ENCODE measurements at places on chromosomes 12 and 14. TPM values are rescaled to one million over a fixed set of nuclear protein-coding genes. Genes with fewer than 3 reads are reported as not detected.

GRCh38 chr12:128820723-128821432 lies 2.9 kb downstream of the SLC15A4 start:
- H3K36me3 ChIP-seq: no peaks in the 10 kb centered on the region
- no peak for DNase-seq
- no peaks in the 10 kb centered on the region for H3K4me1 ChIP-seq

DNA sequence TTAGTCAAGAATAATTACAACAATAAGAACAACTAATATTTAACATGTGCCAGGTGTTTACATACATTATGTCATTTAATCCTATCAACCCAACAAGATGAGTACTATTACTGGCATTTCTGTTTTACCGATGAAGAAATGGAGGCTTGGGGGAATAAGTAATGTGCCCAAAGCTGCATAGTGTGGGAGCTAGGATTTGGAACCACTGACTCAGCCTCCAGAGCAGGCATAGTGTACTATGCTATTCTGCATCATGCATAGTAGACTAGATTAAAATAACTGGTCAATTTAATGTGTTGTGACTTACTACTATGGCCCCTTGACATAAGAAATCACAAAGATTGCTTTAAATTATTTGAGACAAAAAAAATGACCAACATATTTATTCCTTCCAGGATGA lies 9.5 kb downstream of the GPR19 start:
- DNase-seq: no peak
- no peaks in the 10 kb centered on the region for H3K27me3 ChIP-seq

DNA sequence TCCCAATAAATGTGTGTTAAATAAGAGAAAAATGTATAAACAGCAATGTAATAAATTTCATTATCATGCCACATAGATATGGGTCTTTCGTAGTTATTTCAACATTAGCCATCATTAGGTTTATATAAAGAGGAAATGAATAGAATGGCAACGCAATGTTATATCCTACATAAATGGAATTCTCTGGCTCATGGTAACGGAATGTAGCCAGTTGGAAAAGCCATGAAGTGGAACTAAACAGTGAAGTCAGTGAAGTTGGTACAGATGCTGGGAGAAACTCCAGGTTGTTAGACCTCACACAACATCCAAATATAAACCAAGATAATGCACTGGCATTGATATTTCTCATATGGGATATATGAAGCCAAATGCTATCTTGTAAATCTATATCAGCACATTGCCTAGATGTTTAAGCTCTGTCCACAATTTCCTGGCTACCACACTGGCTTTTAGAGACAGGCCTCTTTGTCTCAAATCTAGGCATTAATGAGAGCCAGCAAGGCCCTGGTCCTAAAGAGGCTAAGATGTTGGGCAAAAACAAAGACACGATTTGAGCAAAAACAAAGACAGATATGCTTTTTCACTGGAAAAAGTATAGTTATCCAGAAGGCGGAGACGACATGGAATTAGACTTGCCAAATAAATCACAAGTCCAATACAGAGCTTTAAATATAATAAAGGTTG lies 861.0 kb downstream of the RPS29 start:
- no peak overlapping the region for H3K4me3 ChIP-seq
- no peaks in the 10 kb centered on the region for H3K36me3 ChIP-seq
- H3K4me1 ChIP-seq: no peaks in the 10 kb centered on the region
- no peak overlapping the region for H3K27ac ChIP-seq

DNA sequence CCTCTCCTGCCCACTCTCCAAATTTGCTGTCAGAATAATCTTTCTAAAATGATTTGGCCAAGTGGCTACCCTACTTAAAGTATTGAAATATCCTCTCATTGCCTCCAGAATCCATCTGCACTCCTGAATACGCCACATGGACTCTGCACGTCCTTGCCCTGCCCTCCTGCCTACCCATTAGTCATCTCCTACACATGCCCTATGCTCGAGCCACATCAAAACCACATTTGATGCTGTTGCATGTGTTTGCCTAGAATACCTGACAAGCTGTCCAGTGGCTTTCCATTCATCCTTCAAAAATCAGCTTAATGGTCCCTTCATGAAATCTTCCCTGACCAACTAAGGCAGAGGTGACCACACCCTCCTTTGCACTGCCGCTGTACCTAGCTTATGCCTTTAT lies 17.0 kb downstream of the VCPKMT start:
- H3K4me1 ChIP-seq: no peaks in the 10 kb centered on the region
- H3K4me3 ChIP-seq: no peak overlapping the region
- DNase-seq: no peak
- H3K27ac ChIP-seq: no peak overlapping the region
- H3K27me3 ChIP-seq: no peaks in the 10 kb centered on the region
- H3K36me3 ChIP-seq: no peaks in the 10 kb centered on the region

DNA sequence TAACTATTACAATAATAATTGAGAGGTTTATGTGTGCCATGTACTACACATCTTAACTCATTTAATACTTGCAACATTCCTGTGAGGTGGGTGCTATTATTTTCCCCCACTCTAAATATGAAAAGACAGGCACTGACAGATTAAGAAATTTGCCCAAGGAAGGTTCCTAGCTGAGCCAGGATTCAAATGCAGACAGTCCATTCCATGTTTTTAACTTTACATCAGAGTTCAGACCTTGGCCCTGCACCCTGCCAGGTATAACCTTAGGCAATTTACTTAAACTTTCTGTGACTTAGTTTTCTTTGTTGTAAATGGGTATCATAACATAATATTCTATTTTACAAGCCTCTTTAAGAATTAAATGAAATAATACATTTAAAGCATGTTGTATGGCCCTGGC lies 26.6 kb downstream of the RDH12 start:
- no peaks in the 10 kb centered on the region for H3K4me1 ChIP-seq
- H3K36me3 ChIP-seq: no peaks in the 10 kb centered on the region

GRCh38 chr14:105073720-105074600 lies 8.7 kb upstream of the GPR132 start:
- H3K27ac ChIP-seq: no peak overlapping the region
- DNase-seq: no peak
- no peak overlapping the region for H3K4me3 ChIP-seq
- no peaks in the 10 kb centered on the region for H3K36me3 ChIP-seq
- H3K27me3 ChIP-seq: peaks cover 50% of the 10 kb centered on the region
- H3K4me1 ChIP-seq: no peaks in the 10 kb centered on the region

DNA sequence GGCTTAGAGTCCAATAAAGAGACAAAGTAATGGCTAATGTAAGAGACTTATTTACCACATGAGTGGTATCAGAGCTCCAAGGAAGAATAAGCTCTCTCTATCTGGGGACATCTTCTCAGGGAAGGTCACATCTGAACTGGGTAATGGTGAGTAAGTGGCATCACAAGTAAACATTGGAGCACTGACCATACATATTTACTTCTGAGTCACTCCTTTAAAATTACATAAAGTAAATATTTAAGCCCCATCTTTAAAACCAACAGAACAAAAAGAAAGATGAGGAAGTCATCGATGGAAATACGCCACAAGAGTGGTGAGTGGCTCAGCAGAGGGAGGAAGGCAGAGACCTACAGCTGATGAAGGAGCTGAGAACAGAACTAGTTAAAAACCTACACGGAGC lies 159.9 kb downstream of the DUSP6 start:
- H3K36me3 ChIP-seq: no peaks in the 10 kb centered on the region
- DNase-seq: no peak
- no peaks in the 10 kb centered on the region for H3K27me3 ChIP-seq
- no peak overlapping the region for H3K4me3 ChIP-seq
- no peaks in the 10 kb centered on the region for H3K4me1 ChIP-seq
- H3K27ac ChIP-seq: peak overlapping the region; percentile 12

GRCh38 chr14:43042408-43042807 lies 1435.7 kb downstream of the LRFN5 start:
- H3K27ac ChIP-seq: no peak overlapping the region
- no peaks in the 10 kb centered on the region for H3K36me3 ChIP-seq
- H3K4me1 ChIP-seq: no peaks in the 10 kb centered on the region
- no peak overlapping the region for H3K4me3 ChIP-seq
- no peak for DNase-seq

DNA sequence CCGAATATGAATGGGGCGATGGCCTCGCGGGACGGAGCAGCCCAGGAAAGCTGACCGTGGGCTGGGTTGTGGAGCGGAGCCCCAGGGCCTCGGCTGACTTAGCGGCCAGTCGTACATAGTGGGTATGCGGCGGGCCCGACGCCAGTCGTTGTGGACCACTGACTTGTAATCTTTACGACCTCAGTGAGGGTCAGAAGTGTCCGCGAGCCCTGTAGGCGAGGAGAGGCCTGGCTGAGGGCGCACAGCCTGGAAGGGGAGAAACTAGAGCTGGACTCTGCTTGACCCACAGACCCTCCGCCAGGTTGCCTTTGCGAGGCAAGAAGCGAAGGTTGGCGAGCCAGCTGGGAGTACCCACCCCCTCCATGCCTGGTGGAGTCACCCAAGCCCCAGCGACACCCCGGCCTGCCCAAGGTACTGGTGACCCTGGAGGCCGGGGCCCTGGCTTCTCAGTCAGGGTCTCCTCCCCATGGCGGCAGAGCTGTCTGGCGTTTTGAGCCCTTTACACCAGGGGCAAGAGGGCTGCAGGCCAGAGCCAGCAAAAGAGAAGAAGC lies 15.6 kb upstream of the DYNC1H1 start:
- peak overlapping the region; percentile 99 for H3K27ac ChIP-seq
- no peaks in the 10 kb centered on the region for H3K27me3 ChIP-seq
- H3K4me3 ChIP-seq: peak overlapping the region; percentile 83
- H3K4me1 ChIP-seq: peaks cover 6% of the 10 kb centered on the region

DNA sequence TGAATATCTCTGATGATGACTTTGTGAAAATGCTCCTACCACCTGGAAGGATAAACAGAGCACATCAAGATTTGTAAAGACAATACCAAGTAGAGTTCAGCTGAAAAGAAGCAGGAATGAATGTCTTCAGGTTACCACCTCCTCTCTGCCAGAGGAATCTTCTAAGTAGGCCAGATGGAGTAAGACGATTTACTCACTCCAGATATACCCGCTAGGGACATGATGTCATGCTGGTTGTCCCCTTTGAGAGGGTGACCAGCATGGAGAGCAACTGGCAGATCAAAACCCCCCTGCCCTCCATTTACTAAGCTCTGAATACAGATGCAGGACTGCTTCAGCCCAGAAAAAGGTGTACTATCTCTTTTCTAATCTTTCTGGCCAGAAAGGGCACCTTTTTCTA lies 39.3 kb upstream of the HSPB8 start:
- H3K4me3 ChIP-seq: no peak overlapping the region
- H3K4me1 ChIP-seq: no peaks in the 10 kb centered on the region
- no peaks in the 10 kb centered on the region for H3K36me3 ChIP-seq
- H3K27ac ChIP-seq: no peak overlapping the region

DNA sequence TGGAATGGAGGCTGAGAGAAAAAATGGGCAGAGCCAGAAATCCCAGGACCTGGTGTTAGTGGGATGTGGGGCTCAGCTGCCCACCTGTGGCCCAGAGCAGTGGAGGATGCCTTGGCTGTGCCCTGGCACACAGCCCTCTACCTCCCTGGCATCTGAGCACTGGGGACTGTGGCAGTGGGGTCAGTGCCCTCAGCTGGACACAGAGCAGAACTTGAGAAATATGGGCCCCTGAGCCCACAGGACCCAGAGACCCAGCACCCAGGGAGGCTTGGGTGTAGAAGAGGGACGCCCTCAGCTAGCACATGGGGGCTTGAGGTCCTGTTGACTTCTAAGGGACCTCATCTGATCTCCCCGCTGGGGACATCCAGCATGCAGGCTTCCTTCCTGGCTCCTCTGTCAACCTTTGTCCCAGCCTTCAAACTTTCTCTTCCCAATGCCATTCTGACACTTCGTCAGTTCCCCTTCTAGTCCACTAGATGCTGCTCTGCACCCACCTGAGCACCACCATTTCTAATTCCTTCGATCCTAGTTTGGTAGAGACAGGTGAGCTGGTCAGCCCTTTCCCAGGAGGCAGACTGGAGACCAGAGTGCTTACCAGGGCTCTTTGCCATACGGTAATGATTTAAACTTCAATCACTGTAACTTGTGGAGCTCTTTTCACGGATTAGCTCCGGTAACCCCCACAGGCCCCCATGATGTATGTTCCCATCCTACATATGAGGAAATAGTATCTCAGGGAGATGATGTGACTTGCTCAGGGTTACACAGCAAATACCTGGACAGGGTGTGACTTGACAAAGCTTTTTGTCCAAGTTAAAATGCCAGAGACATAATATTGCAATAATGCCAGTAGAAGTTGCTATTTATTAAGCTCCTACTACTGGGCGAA lies 143.7 kb downstream of the ASCL4 start:
- H3K4me3 ChIP-seq: no peak overlapping the region
- no peak for DNase-seq
- H3K4me1 ChIP-seq: no peaks in the 10 kb centered on the region
- no peaks in the 10 kb centered on the region for H3K36me3 ChIP-seq

GRCh38 chr14:44297437-44297836 lies 209.6 kb downstream of the FSCB start:
- H3K4me3 ChIP-seq: no peak overlapping the region
- H3K27me3 ChIP-seq: no peaks in the 10 kb centered on the region
- no peaks in the 10 kb centered on the region for H3K36me3 ChIP-seq
- no peak for DNase-seq

DNA sequence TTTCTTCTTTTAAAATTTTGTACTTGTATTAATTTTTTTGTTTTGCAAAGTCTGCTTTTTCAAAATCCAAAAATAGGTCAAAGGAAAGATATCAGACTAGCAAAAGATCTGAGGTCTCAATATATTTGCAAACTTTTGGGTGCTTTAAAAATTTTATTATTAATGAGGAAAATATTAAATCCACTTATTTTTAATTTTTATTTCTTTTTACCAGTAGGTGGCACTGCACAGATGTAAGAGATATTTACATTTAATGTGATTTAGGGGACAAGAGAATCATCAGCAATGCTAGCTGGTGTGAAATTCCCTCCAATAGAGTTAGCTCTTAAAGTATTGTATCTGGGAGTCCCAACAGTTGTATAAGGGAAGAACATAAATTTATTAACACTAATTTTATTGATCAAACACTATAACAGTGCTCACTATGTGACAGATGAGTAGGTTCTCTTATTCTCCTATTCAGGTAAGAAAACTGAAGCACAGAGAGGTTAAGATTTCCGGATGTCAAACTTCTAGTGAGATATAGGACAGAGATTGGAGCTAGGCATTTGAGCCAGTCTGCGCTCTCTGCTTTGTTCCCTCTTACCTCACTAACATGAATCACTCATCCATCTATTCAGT lies 30.5 kb downstream of the ALX1 start:
- H3K27ac ChIP-seq: no peak overlapping the region
- H3K4me1 ChIP-seq: no peaks in the 10 kb centered on the region
- no peak for DNase-seq
- H3K4me3 ChIP-seq: no peak overlapping the region

GRCh38 chr14:105477660-105478397 lies 3.2 kb downstream of the CRIP2 start:
- peak overlapping the region; percentile 36 for H3K27ac ChIP-seq
- no peaks in the 10 kb centered on the region for H3K36me3 ChIP-seq
- peak overlapping the region; percentile 97 for H3K4me3 ChIP-seq
- no peak for DNase-seq
- no peaks in the 10 kb centered on the region for H3K27me3 ChIP-seq

Gene VDR
- 16.1 TPM for total RNA-seq

Gene VSIG10
- 34.1 TPM for total RNA-seq

Gene EMP1
- total RNA-seq: 444 TPM

Gene LUM
- 449 TPM for total RNA-seq

Gene DNAJC22
- total RNA-seq: 5.0 TPM

Gene DDX55
- 36.4 TPM for total RNA-seq

All from breast epithelium (tissue), 4 donors.